ENCODE measurements at places on chromosomes 16 and 17. TPM values are rescaled to one million over a fixed set of nuclear protein-coding genes. Genes with fewer than 3 reads are reported as not detected.
A peak's percentile ranks its signal among the peaks of the same experiment; 100 is the strongest.

- H3K27me3 ChIP-seq, result no peaks in the 10 kb centered on the region
- no peaks in the 10 kb centered on the region for H3K4me1 ChIP-seq
- peak overlapping the region; percentile 56 for H3K4me3 ChIP-seq
- no peak overlapping the region for H3K27ac ChIP-seq
Observed at GRCh38 chr16:89256651-89257254, 39.2 kb downstream of the ZNF778 start.

DNA sequence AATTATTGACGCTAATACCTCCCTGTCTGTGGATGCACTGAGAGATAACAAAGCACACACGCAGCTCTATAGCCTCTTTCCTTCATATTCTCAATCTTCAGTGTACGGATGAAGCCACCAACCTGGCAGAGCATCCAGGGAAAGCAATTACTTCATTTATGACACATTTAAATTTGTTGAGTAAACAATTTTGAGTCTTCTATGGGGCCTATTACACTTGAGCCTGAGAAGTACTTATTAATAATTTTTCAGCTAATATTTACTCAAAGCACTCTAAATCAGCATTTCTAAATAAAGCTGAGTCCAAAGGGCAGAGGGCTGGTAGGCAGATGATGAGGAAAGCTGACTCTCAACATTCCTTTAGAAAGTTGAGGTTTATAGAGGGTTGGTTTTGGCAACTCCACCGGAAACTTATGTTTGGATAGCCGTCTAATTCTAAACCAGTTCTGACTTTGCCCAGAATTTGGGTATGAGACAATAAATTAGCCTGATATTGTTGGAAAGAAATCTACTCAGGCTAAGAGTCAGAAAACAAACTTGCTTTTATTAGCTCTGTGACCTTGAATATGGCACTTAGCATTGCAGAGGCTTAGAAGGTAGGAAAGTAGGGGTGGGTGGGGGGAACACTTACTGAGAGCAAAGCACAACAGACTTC, 643.5 kb downstream of the CDH11 start:
- no peak overlapping the region for H3K27ac ChIP-seq
- H3K27me3 ChIP-seq, result no peaks in the 10 kb centered on the region
- no peaks in the 10 kb centered on the region for H3K36me3 ChIP-seq
- no peak overlapping the region for H3K4me3 ChIP-seq
- DNase-seq, result peak; percentile 25

DNA sequence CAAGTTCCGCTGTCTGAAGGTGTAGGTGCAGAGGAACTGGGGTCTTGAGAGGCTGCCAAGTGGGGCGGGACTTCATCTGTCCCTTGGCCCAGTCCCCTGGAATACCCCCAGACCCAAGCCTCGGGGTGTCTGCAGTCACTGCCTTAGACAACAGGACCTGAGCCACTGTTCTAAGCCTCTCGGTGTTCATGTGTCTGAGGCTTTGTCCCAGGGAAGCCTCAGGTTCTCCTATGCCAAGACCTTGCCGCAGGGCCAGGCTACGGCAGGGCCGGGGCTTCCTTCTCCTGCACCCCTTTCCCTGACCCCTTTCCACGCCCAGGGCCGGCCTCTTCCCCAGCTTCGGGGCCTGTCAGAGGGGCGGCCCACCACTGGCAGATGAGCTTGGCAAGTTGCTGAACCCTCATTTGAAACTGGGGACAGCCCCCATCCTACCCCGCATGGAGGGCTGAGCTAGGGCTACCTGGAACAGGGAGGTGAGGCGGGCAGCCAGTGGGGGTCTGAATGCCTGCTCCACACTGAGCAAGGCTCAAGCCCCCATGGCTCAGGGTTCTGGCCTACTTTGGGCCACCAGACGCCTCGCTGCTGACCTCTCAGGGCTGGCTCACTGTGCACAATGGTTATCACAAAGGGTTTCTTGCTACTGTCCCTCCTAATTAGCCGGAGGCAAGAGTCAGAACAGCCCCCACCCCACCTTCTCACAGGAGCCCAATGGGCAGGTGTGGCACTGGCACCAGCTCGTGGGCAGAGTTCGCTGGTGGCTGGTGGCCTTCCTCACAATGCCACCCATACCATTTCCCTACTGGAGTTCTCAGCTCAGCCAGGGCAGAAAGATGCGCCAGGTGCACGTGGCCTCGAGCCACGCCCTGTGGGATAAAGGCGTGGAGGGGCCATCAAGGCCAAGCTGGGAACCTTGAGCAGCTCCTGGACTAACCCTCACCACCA, 7.1 kb downstream of the LITAFD start:
- peaks cover 17% of the 10 kb centered on the region for H3K36me3 ChIP-seq
- peak; percentile 68 for DNase-seq
- no peak overlapping the region for H3K27ac ChIP-seq
- H3K27me3 ChIP-seq, result no peaks in the 10 kb centered on the region

GRCh38 chr16:49653577-49653976, 202.3 kb downstream of the ZNF423 start:
- H3K27me3 ChIP-seq, result no peaks in the 10 kb centered on the region
- DNase-seq, result no peak
- H3K4me1 ChIP-seq, result peaks cover 3% of the 10 kb centered on the region

Gene LLGL2
- polyA plus RNA-seq, result 181 TPM

Gene CLEC19A
- not detected for polyA plus RNA-seq

- no peaks in the 10 kb centered on the region for H3K36me3 ChIP-seq
- no peaks in the 10 kb centered on the region for H3K27me3 ChIP-seq
- H3K4me3 ChIP-seq, result no peak overlapping the region
- no peaks in the 10 kb centered on the region for H3K4me1 ChIP-seq
- no peak overlapping the region for H3K27ac ChIP-seq
Observed at GRCh38 chr17:63309021-63309420, 137.1 kb downstream of the CYB561 start.

Gene SLFN12L
- polyA plus RNA-seq, result 0.62 TPM

Gene CIITA
- polyA plus RNA-seq, result 8.3 TPM

DNA sequence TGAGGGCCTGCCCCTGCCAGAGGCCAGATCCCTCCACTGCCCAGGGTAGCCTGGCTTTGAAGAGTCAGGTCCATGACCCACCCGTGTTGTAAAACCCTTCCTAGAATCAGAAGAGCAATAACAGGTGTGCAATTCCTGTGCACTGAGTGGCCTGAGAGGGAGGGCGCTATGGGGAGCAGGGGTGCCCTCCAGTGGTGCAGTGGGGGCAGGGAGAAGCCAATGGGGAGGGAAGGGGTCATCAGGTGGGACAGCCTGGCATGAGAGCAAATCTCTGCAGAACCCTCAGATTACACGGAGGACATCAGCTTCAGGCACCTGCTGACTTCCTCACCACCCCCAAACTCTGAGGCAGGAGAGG, 72.9 kb upstream of the ZNF469 start:
- H3K4me3 ChIP-seq, result no peak overlapping the region
- no peak for DNase-seq
- H3K27ac ChIP-seq, result no peak overlapping the region

- peaks cover 46% of the 10 kb centered on the region for H3K4me1 ChIP-seq
- no peaks in the 10 kb centered on the region for H3K27me3 ChIP-seq
- DNase-seq, result no peak
- peak overlapping the region; percentile 35 for H3K27ac ChIP-seq
- no peaks in the 10 kb centered on the region for H3K36me3 ChIP-seq
Observed at GRCh38 chr17:57601143-57601735, 143.9 kb downstream of the CCDC182 start.

Gene LHX1
- 10.6 TPM for polyA plus RNA-seq

GRCh38 chr17:30939051-30939689, 17.4 kb downstream of the ADAP2 start:
- no peak overlapping the region for H3K4me3 ChIP-seq
- H3K4me1 ChIP-seq, result no peaks in the 10 kb centered on the region
- peaks cover 4% of the 10 kb centered on the region for H3K36me3 ChIP-seq
- H3K27me3 ChIP-seq, result no peaks in the 10 kb centered on the region
- no peak overlapping the region for H3K27ac ChIP-seq
- no peak for DNase-seq

DNA sequence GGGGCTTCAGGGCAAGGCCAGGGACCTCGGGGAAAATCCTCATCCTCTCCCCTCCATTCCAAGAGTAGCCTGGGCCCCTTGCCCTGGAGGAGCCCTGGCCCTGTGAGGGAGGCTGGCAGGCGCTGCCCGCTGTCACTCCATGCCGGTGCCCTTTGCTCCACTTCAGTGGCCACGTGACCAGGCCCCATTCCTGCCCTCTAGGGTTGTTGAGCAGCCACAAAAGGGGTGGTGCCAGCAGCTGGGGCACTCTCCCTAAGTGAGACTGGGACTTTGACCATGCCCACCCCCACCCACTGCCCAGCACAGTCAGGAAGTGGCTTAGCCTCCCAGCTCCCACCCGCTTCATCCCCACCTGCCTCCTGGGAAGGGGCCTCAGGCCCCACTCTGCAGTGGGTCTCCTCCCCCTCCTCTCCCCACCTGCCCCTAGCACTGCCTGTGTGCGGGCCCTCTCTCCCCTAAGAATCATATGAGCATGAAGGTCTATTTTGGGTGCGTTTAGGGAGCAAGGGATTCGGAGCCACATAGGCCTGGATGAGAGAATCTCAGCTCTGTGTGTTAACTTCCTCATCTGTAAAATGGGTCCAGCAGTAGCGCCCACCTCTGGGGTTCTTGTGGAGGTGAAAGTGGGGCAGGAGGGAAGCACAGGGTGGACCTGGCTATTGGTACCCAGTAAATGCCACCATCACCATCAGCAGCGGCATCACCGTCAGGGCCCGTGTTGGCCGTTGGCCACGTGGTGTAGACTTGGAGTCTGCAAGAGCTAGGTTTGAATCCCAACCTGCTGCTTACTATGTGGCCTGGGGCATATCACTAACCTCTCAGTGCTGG, 7.2 kb downstream of the PDK2 start:
- DNase-seq, result peak; percentile 85
- H3K4me3 ChIP-seq, result no peak overlapping the region
- peaks cover 52% of the 10 kb centered on the region for H3K4me1 ChIP-seq

DNA sequence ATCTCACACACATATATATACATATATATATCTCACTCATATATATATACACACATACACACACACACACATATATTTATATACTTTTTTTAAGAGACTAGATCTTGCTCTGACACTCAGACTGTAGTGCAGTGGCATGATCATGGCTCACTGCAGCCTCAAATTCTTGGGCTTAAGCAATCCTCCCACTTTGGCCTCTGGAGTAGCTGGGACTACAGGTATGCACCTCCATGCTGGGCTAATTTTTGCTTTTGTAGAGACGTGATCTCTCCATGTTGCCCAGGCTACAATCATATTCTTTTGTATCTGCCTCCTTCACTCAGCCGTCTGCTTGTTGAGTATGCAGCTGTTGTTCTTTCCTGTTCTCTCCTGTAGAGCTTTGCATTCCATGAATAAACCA, 60.6 kb downstream of the HS3ST3B1 start:
- DNase-seq, result no peak
- no peaks in the 10 kb centered on the region for H3K36me3 ChIP-seq
- no peaks in the 10 kb centered on the region for H3K27me3 ChIP-seq
- no peaks in the 10 kb centered on the region for H3K4me1 ChIP-seq

Gene FAM20A
- polyA plus RNA-seq, result 65.8 TPM

GRCh38 chr17:73546770-73547536, 97.3 kb downstream of the SDK2 start:
- H3K27me3 ChIP-seq, result no peaks in the 10 kb centered on the region
- no peak for DNase-seq

Gene TBX21
- 0.24 TPM for polyA plus RNA-seq

DNA sequence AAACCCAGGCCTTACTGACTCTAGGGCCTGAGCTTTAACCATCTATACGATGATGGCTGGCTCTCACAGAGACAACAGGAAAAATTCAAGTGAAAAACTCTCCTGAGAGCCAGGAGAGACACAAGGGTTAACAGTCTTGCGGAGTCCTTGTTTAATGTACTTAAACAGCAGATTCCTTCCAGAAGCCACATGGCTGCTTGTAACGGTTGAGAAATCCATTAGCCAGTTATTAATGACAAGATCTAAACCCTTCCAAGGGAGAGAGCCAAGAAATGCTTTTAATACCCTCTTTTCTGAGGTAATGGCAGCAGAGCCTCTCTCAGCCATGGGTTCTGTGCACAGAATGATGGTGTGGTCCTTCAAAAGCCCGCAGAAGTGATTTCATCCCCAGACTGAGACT, 5.2 kb upstream of the ALDOA start:
- DNase-seq, result no peak
- H3K27me3 ChIP-seq, result no peaks in the 10 kb centered on the region
- no peaks in the 10 kb centered on the region for H3K36me3 ChIP-seq
- no peak overlapping the region for H3K27ac ChIP-seq
- H3K4me3 ChIP-seq, result no peak overlapping the region

GRCh38 chr16:47144559-47144877, 773 bp upstream of the NETO2 start:
- H3K4me3 ChIP-seq, result peak overlapping the region; percentile 51
- H3K27ac ChIP-seq, result no peak overlapping the region
- no peaks in the 10 kb centered on the region for H3K36me3 ChIP-seq

Gene GPR179
- not detected for polyA plus RNA-seq

- H3K27me3 ChIP-seq, result no peaks in the 10 kb centered on the region
- H3K4me1 ChIP-seq, result no peaks in the 10 kb centered on the region
- no peak overlapping the region for H3K4me3 ChIP-seq
- no peaks in the 10 kb centered on the region for H3K36me3 ChIP-seq
Observed at GRCh38 chr17:77874303-77875050, 84.0 kb upstream of the TNRC6C start.

Gene ABCC11
- polyA plus RNA-seq, result 0.09 TPM

Gene NUPR1
- 125 TPM for polyA plus RNA-seq

DNA sequence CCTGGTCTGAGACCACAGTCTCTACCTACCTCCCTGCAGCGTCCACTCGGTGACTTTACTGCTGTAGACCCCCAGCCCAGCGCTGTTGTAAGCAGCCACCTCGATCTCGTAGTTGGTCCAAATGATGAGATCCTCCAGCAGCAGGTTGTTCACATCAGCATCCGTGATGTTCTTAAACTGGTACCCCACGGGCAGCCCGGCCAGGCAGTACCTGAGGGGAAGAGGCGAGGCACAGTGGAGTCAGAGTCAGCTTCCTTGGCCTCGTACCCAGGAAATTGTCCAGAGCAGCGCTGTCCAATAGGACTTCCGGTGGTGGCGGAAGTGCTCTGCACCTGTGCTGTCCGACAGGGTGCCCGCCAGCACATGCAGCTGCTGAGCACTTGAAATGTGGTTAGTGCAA, 104.0 kb upstream of the CDC42EP4 start:
- DNase-seq, result no peak
- H3K4me1 ChIP-seq, result no peaks in the 10 kb centered on the region
- H3K27me3 ChIP-seq, result no peaks in the 10 kb centered on the region
- H3K36me3 ChIP-seq, result no peaks in the 10 kb centered on the region
- H3K4me3 ChIP-seq, result no peak overlapping the region
- H3K27ac ChIP-seq, result no peak overlapping the region

DNA sequence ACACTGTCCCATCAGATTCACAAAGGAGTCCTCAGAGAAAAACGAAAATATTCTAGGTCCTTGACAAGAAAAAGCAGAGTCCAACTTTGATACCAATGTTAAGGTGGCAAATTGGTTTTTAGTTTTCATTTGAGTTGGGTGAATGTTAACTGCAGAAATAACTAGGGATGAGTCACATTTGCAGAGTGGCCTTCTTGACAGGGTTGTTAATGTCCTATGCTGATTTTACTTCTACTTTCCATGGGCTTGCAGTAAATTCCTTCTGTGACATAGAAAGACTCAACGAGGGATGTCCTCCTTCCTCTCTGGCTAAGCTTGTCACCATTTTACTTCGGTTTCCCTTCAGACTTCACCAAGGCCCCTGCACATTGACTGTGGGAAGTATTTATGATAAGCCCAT, 47.2 kb upstream of the ICAM2 start:
- no peaks in the 10 kb centered on the region for H3K4me1 ChIP-seq
- H3K4me3 ChIP-seq, result no peak overlapping the region
- no peak overlapping the region for H3K27ac ChIP-seq
- no peaks in the 10 kb centered on the region for H3K27me3 ChIP-seq
- no peak for DNase-seq

Gene ATP6V0D1
- polyA plus RNA-seq, result 208 TPM

Gene OGFOD1
- polyA plus RNA-seq, result 16.1 TPM
